Stimulated activated CD8-positive, alpha-beta memory T cell treated with anti-CD3 and anti-CD28 coated beads, Interleukin-4, amount 100 ng/mL, for 4 hours (primary cell): ENCODE measurements at places on chromosomes 5 and 9.

GRCh38 chr5:111954516-111955395, 197.8 kb upstream of the NREP start:
- DNase-seq: no peak

- DNase-seq: no peak
Measured at GRCh38 chr9:93807166-93808074, 147.7 kb downstream of the BARX1 start.

DNA sequence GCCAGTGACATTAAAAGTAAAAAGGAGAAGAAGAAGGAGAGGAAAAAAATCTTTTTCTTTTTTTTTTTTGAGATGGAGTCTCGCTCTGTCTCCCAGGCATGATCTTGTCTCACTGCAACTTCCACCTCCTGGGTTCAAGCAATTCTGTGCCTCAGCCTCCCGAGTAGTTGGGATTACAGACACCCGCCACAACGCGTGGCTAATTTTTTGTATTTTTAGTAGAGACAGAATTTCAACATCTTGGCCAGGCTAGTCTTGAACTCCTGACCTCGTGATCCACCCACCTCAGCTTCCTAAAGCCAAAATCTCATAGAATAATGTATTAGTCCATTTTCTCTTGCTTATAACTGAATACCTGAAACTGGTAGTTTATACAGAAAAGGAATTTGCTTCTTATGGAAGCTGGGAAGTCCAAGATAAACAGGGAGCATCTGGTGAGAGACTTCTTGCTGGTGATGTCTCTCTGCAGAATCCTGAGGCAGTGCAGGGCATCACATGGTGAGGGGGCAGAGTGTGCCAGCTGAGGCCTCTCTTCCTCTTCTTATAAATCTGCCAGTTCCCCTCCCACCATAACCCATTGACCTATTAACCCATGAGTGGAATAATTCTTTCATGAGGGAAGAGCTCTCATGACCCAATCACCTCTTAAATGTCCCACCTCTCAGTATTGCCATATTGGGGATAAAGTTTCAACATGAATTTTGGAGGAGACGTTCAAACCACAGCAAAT, 466.3 kb downstream of the GADD45G start:
- DNase-seq: no peak

- no peak for DNase-seq
Measured at GRCh38 chr5:39390945-39391344, 26.6 kb upstream of the C9 start.

DNA sequence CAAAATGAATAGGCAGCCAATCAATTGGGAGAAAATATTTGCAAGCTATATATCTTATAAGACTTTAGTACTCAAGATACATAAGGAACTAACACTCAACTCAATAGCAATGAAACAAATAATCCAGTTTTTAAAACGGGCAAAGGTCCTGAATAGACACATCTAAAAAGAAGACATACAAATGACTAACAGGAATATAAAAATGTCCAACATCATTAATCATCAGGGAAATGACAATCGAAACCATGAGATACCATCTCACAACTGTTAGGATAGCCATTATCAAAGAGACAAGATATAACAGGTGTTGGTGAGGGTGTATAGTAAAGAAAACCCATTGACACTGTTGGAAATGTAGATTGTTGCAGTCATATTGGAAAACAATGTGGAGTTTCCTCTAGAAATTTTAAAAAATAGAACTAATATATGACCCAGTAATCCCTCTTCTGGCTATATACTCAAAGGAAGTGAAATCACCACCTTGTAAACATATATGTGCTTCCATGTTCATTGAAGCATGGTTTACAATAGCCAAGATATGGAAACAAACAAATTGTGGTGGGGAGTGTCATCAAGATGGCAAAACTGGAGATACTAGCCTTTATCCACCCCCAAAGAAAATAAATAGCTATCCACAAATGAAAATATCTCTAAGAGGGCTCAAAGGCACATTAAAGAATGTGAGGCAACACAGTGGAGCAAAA, 13.9 kb upstream of the BTNL3 start:
- no peak for DNase-seq

DNA sequence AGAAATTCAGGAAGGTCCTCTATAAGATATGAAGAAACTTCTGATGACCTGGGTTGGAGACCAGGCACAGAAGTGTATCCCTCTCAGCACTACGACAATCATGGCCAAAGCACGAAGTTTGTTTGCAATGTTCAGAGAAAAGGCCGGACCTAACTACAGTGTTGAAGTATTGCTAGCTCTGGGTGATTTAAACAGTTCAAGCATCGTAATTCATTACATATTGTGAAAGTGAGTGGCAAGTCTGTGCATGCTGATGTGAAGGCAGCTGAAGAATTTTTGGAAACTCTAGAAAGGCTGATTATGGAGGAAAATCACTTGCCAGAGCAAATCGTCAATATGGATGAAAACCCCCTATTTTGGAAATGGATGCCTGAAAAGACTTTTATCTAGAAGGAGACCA, 67.2 kb upstream of the PANK3 start:
- DNase-seq: no peak

- DNase-seq: no peak
Measured at GRCh38 chr5:74206579-74207550, 433.7 kb downstream of the ENC1 start.

GRCh38 chr9:127943011-127943662, 5.5 kb upstream of the DPM2 start:
- no peak for DNase-seq

- no peak for DNase-seq
Measured at GRCh38 chr9:69334317-69334716, 9.3 kb downstream of the ENTREP1 start.

DNA sequence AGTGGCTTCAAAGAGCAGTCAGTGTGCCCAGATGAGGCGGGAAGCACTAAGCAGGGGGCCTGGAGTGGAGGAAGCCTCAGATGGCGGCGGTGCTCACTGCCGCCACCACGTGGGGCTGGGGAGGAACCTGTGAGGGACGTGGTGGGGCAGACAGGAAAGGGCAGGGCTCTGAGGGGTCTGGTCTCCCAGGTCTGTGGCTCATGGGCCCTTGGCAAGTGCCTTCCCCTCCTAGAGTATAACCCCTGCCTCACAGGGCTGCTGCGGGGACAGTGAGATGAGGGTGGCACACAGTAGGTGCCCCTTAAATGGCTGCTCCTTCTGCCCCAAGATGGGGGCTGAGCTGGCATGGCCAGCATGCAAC, 26.6 kb downstream of the NR5A1 start:
- no peak for DNase-seq

- DNase-seq: no peak
Measured at GRCh38 chr5:73957397-73958001, 331.5 kb downstream of the ARHGEF28 start.

DNA sequence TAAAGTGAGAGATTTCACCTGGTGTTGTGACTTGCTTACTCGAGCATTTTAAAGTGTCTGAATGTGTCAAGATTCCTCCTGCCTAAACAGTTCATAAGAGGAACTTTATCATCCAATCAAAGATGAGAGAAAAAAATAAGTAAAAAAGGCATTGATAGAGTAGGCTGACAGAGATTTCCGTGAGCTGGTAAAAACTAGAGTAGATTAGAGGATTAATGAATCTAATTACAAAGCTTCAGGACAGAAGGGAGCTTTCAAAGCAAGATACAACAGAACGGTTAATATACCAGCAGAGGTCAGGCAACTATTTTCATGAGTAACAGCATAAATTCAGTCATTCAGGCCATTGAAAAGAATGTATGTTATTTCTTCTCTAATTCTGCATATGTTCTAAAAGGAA, 91.5 kb downstream of the ADAMTS6 start:
- no peak for DNase-seq

DNA sequence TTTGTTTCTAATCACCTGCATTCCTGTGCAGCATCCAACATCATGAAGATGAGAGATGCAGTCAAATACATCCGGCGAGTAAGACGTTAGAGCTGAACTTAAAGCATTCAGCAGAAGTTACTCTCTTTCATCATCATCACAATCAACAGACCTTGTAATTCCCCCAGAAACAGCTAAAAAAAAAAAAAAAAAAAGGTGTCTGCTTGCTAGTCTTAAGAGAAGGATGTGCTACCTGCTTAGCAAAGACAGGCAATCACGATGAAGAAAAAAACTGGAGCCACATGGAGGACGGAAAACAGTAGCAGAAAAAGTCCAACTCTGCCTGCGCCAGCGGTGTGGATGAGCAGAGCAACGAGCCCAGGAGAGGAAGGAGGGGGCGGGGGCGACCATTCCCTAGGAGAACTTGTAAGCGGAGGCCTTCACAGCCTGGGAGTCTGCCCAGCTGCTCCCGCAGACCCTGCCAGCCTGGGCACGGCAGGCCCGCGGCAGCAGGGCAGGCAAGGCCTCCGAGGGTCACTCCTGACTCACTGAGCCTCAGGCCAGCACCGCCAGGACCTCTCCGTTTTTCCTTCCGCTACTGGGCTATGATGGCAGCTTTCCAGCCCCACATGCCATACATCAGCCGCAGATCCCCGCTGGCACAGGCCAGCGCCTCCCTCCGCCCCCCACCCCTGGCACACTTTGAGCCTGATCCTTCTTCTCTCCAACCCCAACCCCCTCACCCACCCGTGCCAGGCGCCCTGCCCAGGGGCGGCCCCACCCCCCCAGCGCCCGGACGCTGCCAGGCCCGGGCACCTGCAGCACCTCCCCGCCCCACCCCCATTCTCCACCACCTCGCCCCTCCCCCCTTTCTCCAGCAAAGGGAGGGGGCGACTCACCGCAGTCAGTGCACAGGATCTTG, 1.4 kb downstream of the NRG2 start:
- no peak for DNase-seq

DNA sequence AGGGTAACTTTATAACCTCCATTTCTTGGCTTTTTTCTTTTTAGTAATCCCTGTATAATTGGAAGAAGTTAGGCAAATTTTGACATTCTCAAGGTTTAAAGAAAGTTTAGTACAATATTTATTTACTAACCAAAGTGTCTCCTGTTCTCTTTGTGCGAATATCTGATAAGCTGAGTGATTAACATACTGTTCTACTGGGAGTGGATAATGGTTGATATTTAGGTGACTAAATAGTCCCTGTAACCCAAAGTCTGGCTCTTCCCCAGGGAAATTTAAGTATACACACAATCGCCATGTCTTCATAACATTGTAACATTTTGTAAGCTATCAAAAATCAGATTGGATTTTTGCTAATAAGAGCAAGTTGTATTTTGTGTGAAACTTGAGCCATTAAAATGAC, 40.0 kb downstream of the CCNH start:
- no peak for DNase-seq

DNA sequence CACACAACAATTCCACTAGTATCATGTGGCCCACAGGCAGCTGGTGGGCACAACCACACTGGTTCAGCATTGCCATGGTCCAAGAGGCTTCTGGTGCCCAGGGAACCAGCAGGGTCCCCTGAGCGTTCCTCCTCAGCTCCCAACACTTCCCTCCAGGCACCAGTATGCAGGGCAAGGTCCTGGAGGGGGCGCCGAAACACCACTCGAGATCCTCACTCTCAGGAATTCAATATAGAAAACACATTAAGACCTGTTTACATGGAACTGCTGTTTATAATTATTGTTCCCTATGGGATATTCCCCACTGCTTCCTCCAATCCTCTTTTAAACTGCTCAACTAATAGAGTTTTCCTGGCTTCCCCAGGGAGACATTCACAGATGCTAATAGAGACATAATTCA, 91.9 kb upstream of the GABRP start:
- no peak for DNase-seq

- no peak for DNase-seq
Measured at GRCh38 chr5:142784401-142784955, 14.3 kb downstream of the ARHGAP26 start.

- DNase-seq: no peak
Measured at GRCh38 chr5:158389786-158390185, 530.8 kb upstream of the CLINT1 start.

- DNase-seq: no peak
Measured at GRCh38 chr9:93587284-93587650, 10.9 kb downstream of the PHF2 start.

- DNase-seq: no peak
Measured at GRCh38 chr9:87869082-87869481, 13.6 kb upstream of the SPATA31E1 start.

GRCh38 chr9:70105147-70105546, 61.5 kb downstream of the MAMDC2 start:
- no peak for DNase-seq

DNA sequence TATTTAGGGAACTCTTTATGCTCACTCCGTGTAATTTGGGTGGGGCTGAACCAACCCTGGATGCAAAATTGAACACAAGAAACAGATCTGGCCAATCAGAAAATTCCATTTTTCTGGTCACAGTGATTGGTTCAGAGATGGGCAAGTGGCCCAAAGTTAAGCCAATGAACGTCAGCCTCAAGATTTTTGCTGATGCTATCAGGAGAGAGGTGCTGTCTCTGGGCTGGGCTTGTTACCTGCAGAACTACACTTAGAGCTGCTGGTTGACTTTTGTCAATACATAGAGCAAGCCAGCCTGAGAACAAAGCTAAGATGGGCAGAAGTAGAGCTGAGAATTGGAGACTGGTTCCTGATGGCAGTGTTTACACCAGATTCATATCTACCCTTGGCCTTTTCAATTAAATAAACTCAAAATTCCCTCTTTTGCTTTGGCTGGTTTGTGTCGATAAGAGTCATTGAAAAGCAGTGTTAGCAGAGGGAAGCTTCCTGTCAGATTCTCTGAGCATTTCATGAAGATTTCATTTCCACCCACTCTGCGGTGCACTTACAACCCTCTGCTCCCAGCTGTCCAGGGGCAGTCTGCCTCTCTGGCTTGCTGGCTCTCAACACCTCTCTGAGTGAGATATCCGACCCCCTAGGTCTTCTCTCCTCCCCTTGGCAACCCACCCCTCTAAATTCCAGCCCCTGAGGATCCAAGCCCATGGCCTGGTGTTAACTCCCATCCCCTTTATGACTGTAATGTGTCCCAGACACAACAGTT, 64.5 kb upstream of the PPARGC1B start:
- DNase-seq: no peak

GRCh38 chr5:156328161-156328560, 1.2 kb downstream of the SGCD start:
- no peak for DNase-seq
